ENCODE measurements at places on chromosomes 7 and 10.

- no peak for DNase-seq
Measured at GRCh38 chr7:1785839-1786238, 115.8 kb downstream of the ELFN1 start.

DNA sequence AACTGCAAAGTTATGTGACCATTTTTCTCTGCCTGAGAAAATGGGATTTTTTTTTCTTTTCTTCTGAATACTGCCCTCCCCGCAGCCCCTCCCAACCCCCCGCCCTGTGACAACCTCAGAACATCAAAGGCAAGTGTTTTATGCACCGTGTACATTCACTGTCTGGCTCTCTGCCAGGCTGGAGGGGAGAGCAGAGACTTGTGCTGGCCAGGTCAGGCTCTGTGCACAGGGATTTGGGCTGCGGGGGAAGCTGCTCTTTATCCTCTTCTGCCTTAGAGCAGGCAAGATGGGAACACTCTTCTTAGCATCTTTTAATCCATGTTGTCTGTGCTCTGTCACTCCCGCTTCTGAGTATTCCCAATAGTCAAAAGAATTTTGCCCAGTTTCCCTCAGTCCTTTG is 195.1 kb downstream of the CCSER2 start:
- DNase-seq: peak; percentile 53

DNA sequence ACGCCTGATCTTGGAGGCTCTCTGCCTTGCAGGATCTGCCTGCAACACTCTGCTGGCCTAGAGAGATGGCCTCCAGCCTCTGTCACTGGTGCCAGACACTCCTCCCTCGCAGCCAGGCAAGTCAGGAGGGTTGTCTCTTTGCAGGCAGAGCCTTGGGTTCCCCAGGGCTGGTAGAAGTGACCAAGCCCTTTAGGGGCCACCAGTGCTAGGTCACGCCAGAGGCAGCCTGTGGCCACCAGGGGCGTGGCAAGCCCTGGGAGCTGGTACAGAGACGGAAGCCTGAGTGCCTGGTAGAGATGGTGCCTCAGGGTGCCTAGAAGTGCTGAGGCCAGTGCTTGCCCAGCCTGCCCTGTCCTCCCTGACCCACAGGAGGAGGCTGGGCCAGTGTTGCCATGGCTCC is 9.1 kb downstream of the ADCYAP1R1 start:
- DNase-seq: no peak

- DNase-seq: no peak
Measured at GRCh38 chr10:16581202-16581601, 59.5 kb upstream of the C1QL3 start.

DNA sequence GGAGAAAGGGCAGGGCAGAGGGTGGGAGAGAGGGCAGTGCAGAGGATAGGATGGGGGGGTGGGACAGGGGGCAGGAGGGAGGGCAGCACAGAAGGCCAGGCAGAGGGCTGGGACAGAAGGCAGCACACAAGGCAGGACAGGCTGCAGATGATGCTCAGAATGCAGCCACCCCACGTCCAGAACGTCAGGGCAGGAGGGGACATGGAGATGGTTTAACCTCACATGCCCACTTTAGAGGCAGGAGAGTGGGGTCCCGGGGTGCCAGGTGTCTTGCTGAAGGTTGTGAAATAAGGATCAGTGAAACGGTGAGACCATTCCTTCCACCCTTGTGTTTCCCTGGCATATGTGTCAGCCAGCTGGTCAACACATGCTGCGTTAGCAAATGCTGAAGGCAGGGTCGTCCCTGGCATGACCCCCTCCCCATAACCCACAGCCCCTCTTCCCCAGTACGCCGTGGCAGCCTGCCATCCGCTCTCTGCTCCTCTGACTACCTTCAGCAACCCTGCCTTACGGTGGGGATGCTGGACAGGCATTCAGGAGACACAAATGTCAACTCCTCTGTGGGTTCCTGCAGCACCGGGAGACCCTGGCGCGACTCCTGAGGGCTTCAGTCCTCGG is 592.1 kb downstream of the DNAJB6 start:
- no peak for DNase-seq

- no peak for DNase-seq
Measured at GRCh38 chr7:131610007-131610406, 53.6 kb upstream of the PODXL start.

DNA sequence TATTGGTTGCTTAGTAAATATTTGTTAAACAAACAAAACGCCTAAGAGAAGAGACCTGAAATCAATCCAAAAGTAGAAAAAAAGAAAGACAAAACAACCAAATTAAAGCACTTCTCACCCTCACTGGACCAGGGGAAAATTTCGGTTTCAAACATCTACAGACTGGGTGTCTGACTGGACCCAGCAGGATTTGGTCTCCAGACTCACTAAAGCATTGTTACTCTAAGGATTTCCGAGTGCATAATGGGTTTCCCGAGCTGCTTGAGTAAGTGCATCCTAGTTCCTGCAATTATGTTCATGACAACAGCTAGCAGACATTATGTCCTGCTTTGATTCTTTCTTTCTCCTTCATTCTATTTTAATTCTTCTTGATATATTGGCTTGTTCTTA is 51.8 kb upstream of the FAM3C start:
- peak; percentile 63 for DNase-seq

- no peak for DNase-seq
Measured at GRCh38 chr10:22244001-22244400, 26.2 kb upstream of the EBLN1 start.

- DNase-seq: no peak
Measured at GRCh38 chr7:148698007-148698396, 701 bp upstream of the CUL1 start.
